ENCODE measurements at places on chromosomes 4 and X. TPM values are rescaled to one million over a fixed set of nuclear protein-coding genes. Genes with fewer than 3 reads are reported as not detected.
A peak's percentile ranks its signal among the peaks of the same experiment; 100 is the strongest.

UGT2B10 gene
- total RNA-seq, result not detected

GAGE2A gene
- not detected for total RNA-seq

NSG1 gene
- 28.3 TPM for total RNA-seq

GRCh38 chr4:94454405-94454804, 2.7 kb downstream of the PDLIM5 start:
- no peak for DNase-seq

- no peak for DNase-seq
These were observed 66.1 kb upstream of the PRKX start for GRCh38 chrX:3779546-3779945.

CPZ gene
- total RNA-seq, result 7.4 TPM

- no peak for DNase-seq
These were observed 19.2 kb downstream of the ALPK1 start for GRCh38 chr4:112316360-112316759.

DNA sequence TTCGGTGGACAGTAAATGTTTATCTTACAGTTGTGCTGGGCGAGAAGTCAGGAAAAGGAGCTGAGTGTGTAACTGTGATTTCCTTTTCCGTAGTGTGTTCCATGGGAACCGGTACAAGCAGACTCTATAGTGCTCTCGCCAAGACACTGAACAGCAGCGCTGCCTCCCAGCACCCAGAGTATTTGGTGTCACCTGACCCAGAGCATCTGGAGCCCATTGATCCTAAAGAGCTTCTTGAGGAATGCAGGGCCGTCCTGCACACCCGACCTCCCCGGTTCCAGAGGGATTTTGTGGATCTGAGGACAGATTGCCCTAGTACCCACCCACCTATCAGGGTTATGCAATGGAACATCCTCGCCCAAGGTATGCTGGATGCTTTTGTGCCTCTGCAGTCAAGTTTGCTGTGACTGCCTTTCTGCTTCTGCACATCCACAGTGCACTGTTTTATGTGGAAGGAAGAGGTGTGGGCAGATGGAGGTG, 27.4 kb downstream of the NOCT start:
- DNase-seq, result no peak

- no peak for DNase-seq
These were observed 1.8 kb downstream of the SPCS3 start for GRCh38 chr4:176321589-176321988.

DNA sequence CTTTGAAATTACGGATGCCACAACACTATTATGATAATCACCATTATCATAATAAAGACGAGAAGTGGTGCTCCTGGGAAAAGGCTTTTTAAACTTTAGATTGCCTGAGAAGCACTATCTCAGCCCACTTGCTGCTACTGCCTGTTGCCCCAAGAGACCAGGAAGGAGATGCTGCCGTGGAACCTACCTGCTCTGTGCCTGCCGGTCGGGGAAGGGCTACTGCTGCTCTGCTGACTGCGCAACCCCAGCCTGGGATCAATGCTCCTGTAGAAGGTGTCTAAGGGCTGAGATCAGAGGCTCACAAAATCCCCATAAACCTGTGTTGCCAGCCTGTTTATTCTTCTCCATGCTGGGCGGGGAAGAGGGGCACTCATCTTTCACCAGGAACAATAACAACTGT, 145.3 kb upstream of the VCX3B start:
- DNase-seq, result no peak

GRCh38 chrX:119089619-119090018, 16.8 kb downstream of the CT47C1 start:
- DNase-seq, result no peak

DNA sequence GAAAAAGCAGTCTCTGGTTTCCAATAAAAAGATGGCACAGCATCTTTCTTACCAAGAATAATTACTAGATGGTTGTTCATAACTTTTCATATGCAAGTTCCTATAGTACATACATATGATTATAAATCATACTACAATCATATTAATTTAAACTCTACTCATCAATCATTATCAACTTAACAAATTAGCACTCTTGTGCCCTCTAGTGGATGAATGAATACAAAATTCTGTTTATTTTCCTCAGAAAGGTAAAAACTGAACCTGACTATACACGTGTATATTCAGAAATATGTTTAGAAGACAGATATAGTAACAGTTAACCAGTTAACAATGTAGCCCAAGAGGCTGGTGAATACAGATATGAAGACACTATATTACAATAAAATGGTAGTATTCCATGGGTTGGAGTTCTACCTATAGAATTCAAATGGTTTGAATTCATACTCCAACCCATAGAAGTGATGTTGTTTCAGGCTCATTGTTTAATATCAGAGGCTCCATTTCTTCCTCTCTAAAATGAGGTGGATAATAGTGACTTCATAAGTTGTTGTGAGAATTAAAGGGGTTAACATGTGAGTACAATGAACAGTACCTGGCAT, 100.0 kb downstream of the ADAMTS3 start:
- DNase-seq, result no peak

DNA sequence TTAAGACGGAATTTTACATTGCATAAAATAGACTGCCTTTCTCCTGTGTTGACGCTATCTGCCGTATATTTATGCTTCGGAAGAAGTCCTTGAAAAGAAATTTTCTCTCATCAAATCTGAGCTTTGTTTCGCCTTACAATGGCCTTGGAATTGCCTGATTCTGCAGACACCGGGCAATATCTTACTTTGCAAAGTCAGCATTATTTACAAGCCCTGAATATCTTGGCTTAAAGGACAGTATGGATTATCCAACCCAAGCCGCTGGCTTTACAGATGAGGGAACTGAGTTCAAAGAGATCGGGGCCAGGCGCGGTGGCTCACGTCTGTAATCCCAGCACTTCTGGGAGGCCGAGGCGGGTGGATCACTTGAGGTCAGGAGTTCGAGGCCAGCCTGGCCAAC, 1.1 kb upstream of the MANBA start:
- DNase-seq, result no peak

DNA sequence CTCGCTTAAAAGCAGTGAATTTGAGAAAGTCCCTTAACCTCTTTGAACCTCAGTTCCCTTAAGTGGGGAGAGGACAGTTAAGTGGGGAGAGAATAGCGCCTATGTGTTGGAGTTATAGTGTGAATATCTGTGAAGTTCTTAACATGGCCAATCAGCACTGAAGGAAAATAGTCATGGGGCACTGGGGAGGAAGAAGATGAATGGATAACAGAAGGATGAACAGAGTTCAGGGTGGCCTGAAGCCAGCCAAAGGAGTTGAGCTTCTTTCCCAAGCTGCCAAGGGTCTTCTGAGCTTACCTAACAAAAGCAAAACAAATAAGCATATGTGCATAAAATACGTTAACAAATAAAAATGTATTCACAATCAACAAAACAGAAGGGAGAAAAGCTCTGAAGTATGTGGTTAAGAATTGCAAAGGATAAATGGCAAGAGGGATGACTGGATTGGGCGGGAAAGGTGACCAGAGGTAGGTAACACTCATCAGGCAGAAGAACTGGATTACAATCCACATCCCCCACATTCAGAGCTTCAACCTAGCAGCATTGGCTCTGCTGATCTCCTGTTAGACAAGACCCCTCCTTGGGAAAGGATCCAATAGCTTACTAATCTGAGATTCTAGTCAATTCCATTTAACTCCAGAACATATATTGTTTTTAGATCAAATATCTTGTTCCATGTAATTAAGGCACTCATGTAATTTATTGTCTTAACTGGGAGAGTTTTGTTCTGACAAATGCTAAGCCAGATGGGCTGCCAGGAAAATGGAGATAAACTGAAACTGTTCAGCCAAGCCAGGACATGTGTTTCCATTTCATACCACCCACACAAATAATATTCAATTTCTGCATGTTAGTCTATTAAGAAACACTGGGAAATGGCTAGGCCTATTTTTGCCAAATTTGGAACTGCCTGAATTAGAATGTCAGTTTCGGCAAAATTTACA, 221.2 kb downstream of the LDB2 start:
- DNase-seq, result no peak

- DNase-seq, result no peak
These were observed 176.9 kb upstream of the ARSJ start for GRCh38 chr4:114156371-114156770.

COX7B2 gene
- total RNA-seq, result not detected

PSMD10 gene
- total RNA-seq, result 32.9 TPM

GRCh38 chr4:78845472-78845871, 69.3 kb downstream of the BMP2K start:
- DNase-seq, result no peak

- no peak for DNase-seq
These were observed 188.8 kb upstream of the TECRL start for GRCh38 chr4:64598066-64598465.

DNA sequence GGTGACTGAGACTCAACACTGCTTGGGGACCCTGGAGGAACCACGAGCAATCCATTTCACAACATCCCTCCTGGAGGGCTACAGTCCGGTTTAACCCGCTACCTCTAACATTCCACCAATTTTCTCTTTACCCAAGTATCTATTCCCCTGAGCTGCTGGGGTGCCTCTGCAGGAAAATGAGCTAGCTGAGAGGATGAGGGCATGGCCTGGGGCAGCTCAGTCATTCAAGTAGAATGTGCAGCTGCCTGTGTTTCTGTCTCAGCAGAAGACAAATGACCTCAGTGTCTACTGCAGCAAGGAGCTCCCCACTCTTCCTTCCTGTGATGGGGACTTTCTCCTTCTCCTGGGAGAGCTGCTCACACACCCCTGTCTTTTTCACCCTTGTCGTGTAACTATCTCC, 120.8 kb downstream of the ZNF518B start:
- no peak for DNase-seq

TKTL2 gene
- total RNA-seq, result not detected

DNA sequence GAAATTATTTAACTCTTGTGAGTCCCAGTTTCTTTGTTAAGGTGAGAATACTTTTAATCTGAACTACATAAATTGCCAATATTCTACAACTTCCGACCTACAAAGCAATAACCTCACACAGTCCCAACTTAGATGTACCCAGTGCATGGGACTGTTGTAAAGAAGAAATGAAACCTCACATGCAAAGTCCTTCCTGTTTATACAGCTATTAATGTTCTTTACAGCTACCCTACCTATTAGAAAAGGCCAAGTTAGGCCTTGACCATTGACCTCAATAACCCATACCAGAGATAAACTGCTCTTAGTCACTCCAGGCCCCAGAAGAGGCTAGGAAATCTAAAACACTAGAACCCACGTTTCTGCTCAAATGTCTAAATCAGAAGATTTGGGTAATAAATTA, 920.1 kb upstream of the TENM3 start:
- DNase-seq, result no peak

DNA sequence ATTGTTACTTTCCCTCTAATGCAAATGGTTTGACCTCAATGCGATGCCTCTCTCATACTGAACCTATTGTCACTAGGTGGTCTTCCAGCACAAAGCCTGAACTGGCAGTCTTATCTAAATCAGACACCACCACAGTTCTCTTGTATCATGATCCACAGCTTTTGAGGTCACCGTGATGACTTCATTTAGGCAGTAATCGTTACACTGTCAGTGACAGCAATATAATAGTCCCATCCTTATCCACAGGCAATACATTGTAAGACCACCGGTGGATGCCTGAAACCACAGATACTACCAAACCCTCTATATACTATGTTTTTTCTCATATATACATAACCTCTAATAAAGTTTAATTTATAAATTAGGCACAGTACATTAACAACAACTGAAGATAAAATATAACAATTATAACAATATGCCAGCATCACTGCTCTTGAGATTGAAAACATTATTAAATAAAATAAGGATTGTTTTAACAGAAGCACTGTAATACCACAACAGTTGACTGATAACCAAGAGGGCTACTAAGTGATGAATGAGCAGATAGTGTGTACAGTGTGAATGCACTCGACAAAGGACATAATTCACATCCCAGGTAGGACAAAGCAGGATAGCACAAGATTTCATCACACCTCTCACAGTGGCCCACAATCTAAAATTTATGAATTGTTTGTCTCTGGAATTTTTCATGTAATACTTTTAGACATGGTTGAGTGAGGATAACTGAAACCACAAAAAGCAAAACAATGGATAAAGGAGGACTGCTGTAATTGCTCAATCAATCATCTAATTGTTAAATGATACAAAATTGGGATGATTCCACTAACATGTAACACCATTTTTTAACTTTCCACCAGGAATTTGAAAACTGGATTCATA, 419.4 kb downstream of the CENPC start:
- no peak for DNase-seq

GRCh38 chr4:189177130-189177529, 763.5 kb upstream of the FRG1 start:
- no peak for DNase-seq

GRCh38 chrX:45806410-45807121, 605.9 kb upstream of the DIPK2B start:
- DNase-seq, result no peak

CHRNA9 gene
- not detected for total RNA-seq

DNA sequence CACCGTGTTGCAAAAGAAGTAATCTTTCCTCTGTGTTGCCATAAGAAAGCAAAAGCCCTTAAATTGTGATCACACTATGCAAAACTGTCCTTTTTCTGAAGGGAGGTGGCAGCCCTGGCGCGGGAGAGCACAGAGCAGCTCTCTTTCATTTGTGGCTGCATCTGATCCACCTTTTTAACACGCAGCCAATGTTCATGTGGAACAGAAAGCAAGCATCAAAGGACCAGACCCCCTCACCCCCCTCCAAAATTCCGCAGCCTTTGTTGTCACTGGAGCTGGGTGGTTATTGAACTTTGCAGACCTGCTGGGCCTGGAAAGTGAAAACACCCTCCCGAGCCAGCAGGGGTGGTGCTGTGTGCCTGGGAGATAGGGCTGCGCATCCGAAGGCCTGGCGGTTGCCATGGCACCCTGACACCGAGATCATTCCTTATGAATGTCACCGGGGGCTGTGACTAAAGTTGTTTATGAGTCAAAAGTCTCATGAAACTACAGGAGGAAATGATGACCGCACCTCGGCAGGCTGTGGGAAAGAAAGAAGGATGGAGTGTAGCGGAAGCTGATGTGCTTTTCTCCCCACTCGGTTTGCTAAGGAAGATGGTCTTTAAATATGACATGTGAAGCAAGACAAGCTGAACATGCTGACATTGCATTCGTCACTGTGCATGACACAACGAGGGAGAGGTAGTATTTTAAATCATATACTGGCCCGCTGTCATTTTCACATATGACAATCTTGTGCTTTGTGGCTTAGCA, 367.4 kb downstream of the UNC5C start:
- DNase-seq, result no peak

DOK7 gene
- total RNA-seq, result 4.5 TPM

GPR119 gene
- total RNA-seq, result not detected

- no peak for DNase-seq
These were observed 7.6 kb upstream of the OGT start for GRCh38 chrX:71525316-71525715.

CHIC2 gene
- total RNA-seq, result 22.8 TPM

HSPA4L gene
- total RNA-seq, result 5.6 TPM

FGF5 gene
- not detected for total RNA-seq

RPA4 gene
- total RNA-seq, result 2.6 TPM

GRCh38 chrX:154432210-154432609, 3.7 kb downstream of the ATP6AP1 start:
- DNase-seq, result no peak

GRCh38 chr4:139988863-139989765, 164.9 kb downstream of the MAML3 start:
- DNase-seq, result peak; percentile 54

GRCh38 chr4:133149932-133150471, 908 bp downstream of the PCDH10 start:
- no peak for DNase-seq

KLHL13 gene
- 14.2 TPM for total RNA-seq

GPRIN3 gene
- 3.5 TPM for total RNA-seq

Measured in ureter (tissue), 1 donor.